ENCODE measurements at places on chromosomes 7 and 10. TPM values are rescaled to one million over a fixed set of nuclear protein-coding genes. Genes with fewer than 3 reads are reported as not detected.

Gene SEMA3E
- 16.3 TPM for total RNA-seq

Gene GTF2IRD2
- 30.7 TPM for total RNA-seq

DNA sequence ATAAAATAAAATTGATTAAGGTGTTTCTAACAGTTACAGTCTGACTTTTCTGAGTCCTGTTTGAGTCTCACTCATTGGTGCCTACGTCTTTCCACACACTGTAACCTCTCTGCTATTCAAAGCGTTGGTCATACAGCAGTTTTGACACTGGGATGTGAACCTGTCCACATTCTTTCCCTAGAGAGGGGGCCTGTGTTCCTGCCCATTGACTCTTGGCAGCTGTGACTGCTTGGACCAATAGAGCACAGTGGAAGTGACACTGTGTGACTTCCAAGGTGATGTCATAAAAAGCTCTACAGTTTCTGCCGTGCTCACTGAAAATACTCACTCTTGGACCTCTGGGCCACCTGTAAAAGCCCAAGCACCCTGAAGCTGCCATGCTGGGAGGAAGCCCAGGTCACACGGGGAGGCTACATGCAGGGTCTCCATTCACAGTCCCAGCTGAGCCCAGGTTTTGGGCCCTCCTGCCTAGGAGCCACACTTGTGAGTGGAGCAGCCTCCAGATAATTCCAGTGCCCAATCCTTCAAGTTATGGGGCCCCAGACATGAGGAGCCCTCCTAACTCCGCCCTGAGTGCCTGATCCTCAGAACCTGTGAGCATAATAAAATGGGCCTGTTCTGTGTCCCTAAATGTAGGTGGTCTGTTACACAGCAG is 704 bp upstream of the ANTXRL start:
- no peaks in the 10 kb centered on the region for H3K36me3 ChIP-seq
- peaks cover 15% of the 10 kb centered on the region for H3K4me1 ChIP-seq
- H3K4me3 ChIP-seq = no peak overlapping the region
- H3K27ac ChIP-seq = no peak overlapping the region

Gene PRSS37
- total RNA-seq = not detected

Gene SFTPA2
- not detected for total RNA-seq

DNA sequence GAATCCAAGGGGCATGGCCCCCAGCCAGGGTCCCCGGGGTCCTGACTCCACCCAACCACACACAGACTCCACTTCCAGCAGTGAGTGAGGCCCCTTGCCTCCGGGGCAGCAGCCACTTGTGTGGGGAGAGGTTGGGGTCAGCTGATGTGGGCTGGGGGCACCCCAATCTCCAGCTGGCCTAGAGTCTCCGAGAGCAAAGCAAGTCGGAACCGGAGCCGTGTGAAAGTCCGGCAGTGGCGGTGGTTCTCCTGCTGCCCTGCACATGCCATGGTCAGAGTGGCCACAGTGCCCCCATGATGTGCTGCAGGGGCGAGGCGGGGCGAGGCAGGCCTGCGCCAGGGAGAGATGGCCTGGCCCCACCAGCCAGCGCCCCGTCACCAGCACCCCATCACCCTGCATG is 74.6 kb downstream of the PDGFA start:
- no peaks in the 10 kb centered on the region for H3K36me3 ChIP-seq
- no peak for DNase-seq
- H3K27me3 ChIP-seq = no peaks in the 10 kb centered on the region
- no peak overlapping the region for H3K27ac ChIP-seq
- no peak overlapping the region for H3K4me3 ChIP-seq

DNA sequence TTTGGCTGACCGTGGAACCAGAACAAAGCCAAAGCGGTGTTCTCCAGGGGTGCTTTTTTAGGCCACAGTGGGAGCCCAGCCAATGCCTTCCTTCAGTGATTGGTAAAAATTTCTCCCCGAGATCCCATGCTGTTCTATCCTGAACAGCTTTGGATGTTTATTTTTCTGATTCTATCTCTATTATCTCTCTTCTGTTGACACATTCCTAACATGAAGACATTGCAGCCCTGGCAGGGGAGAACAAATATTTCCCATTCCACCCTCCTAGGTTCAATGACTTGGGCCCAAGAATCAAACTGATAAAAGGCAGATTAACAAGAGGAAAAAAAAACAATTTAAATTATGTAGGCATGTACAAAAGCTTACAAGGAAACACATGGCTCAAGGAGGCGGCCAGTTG is 162.7 kb downstream of the PFKFB3 start:
- H3K4me3 ChIP-seq = no peak overlapping the region
- no peaks in the 10 kb centered on the region for H3K27me3 ChIP-seq
- H3K4me1 ChIP-seq = no peaks in the 10 kb centered on the region
- H3K36me3 ChIP-seq = no peaks in the 10 kb centered on the region
- no peak for DNase-seq
- no peak overlapping the region for H3K27ac ChIP-seq

DNA sequence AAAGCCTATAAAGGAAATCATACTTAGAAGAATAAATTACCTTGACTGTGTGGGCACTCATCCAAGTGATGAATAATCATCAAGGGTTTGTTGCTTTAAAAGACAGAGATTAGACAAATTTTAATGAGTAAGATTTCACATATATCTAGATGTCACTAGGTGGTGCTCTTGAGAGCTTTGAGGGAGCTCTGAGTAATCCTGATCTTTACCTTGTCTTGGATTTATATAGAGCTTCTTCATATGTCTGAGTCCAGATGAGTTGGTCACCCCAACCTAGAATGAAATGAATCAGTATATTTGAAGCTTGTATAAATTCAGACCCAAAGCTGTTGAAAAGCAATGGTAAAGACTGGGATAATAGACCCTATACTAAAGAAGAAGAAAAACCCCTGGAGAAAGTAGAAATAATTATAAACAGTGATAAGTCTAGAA is 3.7 kb downstream of the AGR2 start:
- no peaks in the 10 kb centered on the region for H3K4me1 ChIP-seq
- no peak overlapping the region for H3K4me3 ChIP-seq
- H3K36me3 ChIP-seq = no peaks in the 10 kb centered on the region
- no peak overlapping the region for H3K27ac ChIP-seq
- no peak for DNase-seq
- no peaks in the 10 kb centered on the region for H3K27me3 ChIP-seq

DNA sequence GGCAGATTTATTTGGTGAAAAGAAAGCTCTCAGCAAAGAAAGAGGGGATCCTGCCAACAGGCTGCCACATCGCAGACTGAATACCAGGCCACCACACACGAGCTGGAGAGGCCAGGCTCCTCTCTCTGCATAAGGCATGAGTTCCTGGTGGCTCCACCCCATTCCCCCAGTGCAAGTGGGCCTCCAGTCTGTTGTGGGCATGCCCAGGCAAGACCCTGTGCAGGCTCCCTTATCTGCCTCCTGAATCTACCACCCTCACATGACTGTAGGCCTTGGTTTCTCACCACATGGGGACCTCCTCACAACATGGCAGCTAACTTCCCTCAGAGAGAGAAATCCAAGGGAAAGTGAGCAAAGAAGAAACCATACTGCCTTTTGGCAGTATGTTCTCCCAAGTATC is 26.7 kb upstream of the CUL1 start:
- H3K27me3 ChIP-seq = no peaks in the 10 kb centered on the region
- no peaks in the 10 kb centered on the region for H3K36me3 ChIP-seq
- no peaks in the 10 kb centered on the region for H3K4me1 ChIP-seq

DNA sequence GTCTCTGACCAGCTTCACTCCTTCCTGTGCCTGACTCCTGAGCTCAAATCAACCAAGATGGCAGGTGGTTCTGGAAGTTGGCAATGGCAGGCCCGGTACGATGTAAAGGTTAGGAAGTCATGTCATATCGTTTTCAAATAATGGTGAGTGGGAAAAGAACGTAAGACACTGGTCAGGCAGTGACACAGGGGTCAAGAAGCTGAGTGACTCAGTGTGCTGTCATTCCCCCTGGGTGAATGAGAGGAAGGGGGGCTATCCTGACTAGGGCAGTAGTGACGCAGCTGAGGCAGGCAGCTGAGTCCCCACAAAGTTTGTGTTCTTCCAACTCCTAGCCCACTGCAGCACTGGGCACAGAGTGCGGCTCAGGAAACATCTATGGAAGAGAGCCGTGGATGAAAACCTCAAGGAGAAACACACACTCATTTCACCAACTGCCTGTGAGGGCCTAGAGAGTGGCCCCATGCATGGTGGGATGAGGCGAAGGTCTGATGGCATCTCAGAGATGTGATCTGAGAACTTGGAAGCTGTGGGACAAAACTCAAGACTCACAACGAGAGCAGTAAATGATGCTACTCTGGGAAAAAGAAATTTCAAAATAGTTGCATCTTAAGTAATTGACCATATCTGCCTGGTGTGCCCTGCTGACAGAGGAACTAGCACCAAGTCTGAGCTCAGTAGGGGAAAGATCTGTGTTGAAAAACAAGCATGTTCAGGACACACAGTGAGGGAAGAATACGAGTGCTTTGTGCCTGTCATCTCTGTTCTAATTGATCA is 23.2 kb downstream of the CREB3L2 start:
- peaks cover 96% of the 10 kb centered on the region for H3K4me1 ChIP-seq
- H3K4me3 ChIP-seq = no peak overlapping the region
- peak; percentile 85 for DNase-seq
- H3K27me3 ChIP-seq = no peaks in the 10 kb centered on the region
- H3K36me3 ChIP-seq = no peaks in the 10 kb centered on the region

Gene GATA3
- not detected for total RNA-seq

GRCh38 chr10:86594535-86594934 is 59.8 kb upstream of the OPN4 start:
- H3K27me3 ChIP-seq = no peaks in the 10 kb centered on the region
- H3K4me3 ChIP-seq = no peak overlapping the region
- DNase-seq = no peak
- H3K27ac ChIP-seq = no peak overlapping the region

DNA sequence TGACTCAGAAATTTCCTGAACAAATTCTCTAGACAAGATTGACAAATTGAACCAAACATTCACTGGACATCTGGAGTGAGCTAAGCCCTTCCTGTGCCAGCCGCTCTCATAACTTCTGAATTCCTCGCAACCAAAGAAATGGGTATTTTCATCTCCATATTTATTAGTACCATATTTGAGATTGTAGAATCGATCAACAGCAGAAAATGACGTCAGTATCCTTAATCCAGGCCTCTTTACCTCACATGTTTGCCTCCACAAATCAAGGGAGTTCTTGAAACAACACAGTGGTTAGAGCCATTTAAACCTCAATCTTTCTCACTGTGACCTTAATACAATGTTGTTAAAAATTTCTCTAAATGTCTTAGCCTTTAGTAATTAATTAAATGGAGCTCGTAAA is 735.6 kb upstream of the SORCS1 start:
- H3K27ac ChIP-seq = no peak overlapping the region
- H3K4me1 ChIP-seq = no peaks in the 10 kb centered on the region
- H3K27me3 ChIP-seq = no peaks in the 10 kb centered on the region
- no peak overlapping the region for H3K4me3 ChIP-seq

GRCh38 chr10:78981257-78981969 is 87.4 kb upstream of the ZMIZ1 start:
- peaks cover 25% of the 10 kb centered on the region for H3K4me1 ChIP-seq
- no peaks in the 10 kb centered on the region for H3K27me3 ChIP-seq

Gene TET1
- 8.9 TPM for total RNA-seq

DNA sequence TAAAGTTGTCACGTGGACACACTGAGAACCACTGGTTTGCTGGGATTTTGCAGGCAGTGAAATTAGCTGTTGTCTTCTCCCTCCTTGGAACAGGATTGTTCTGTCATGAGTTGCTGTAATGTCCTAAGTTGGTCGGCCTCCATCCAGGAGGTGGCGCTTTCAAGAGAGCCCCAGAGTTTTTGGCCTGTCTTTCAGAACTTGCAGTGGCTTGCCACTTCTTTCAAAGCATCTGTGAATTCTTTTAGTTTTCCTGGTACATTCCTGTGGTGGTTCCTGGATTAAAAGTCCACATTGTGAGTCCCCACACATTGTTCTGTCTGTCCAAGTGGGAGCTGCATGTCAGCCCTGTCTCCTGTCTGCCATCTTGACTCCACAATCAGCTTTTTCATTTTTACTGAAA is 133.8 kb downstream of the PON1 start:
- DNase-seq = no peak
- H3K27me3 ChIP-seq = no peaks in the 10 kb centered on the region

DNA sequence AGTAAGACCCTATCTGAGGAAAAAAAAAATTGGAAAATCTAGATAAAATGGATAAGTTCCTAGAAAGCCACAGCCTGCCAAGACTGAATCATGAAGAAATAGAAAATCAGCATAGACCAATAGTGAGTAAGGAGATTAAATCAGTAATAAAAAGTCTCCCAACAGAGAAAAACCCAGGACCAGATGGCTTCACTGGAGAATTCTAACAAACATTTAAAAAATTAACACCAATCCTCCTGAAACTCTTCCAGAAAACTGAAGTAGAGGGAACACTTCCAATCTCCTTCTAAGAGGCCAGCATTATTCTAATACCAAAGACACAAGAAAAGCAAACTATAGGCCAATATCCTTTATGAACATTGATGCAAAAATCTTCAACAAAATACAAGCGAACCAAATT is 8.8 kb upstream of the LIMK1 start:
- H3K27me3 ChIP-seq = no peaks in the 10 kb centered on the region
- no peak for DNase-seq
- no peaks in the 10 kb centered on the region for H3K4me1 ChIP-seq
- H3K27ac ChIP-seq = no peak overlapping the region
- H3K4me3 ChIP-seq = no peak overlapping the region
- no peaks in the 10 kb centered on the region for H3K36me3 ChIP-seq

Gene SPDYE9
- not detected for total RNA-seq

GRCh38 chr10:74988832-74989561 is 122.5 kb upstream of the SAMD8 start:
- H3K27ac ChIP-seq = peak overlapping the region; percentile 59
- DNase-seq = no peak
- no peaks in the 10 kb centered on the region for H3K27me3 ChIP-seq
- H3K4me3 ChIP-seq = no peak overlapping the region

DNA sequence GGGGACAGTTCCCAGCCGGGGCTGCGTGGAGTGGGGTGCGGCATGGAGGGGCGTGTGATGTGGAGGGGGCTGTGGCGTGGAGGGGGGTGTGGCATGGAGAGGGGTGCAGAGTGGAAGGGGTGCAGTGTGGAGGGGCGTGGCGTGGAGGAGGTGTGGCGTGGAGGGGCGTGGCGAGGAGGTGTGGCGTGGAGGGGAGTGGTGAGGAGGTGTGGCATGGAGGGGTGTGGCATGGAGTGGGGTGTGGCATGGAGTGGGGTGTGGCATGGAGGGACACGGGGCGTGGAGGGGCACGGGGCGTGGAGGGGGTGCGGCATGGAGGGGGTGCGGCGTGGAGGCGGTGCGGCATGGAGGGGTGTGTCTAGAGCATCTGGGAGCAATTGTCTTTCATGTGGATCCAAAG is 33.6 kb downstream of the NKX6-2 start:
- peaks cover 42% of the 10 kb centered on the region for H3K36me3 ChIP-seq
- H3K27ac ChIP-seq = no peak overlapping the region
- H3K27me3 ChIP-seq = no peaks in the 10 kb centered on the region
- no peak for DNase-seq
- H3K4me3 ChIP-seq = no peak overlapping the region

- no peaks in the 10 kb centered on the region for H3K27me3 ChIP-seq
- no peak overlapping the region for H3K27ac ChIP-seq
- peaks cover 38% of the 10 kb centered on the region for H3K4me1 ChIP-seq
- no peaks in the 10 kb centered on the region for H3K36me3 ChIP-seq
- H3K4me3 ChIP-seq = no peak overlapping the region
These were observed 44.3 kb downstream of the NOD1 start for GRCh38 chr7:30434140-30434799.

GRCh38 chr7:158127241-158127640 is 460.4 kb downstream of the PTPRN2 start:
- DNase-seq = peak; percentile 42
- H3K36me3 ChIP-seq = no peaks in the 10 kb centered on the region
- no peaks in the 10 kb centered on the region for H3K27me3 ChIP-seq
- H3K4me1 ChIP-seq = no peaks in the 10 kb centered on the region
- H3K27ac ChIP-seq = no peak overlapping the region
- no peak overlapping the region for H3K4me3 ChIP-seq
